ENCODE measurements at places on chromosomes 7 and 10.

DNA sequence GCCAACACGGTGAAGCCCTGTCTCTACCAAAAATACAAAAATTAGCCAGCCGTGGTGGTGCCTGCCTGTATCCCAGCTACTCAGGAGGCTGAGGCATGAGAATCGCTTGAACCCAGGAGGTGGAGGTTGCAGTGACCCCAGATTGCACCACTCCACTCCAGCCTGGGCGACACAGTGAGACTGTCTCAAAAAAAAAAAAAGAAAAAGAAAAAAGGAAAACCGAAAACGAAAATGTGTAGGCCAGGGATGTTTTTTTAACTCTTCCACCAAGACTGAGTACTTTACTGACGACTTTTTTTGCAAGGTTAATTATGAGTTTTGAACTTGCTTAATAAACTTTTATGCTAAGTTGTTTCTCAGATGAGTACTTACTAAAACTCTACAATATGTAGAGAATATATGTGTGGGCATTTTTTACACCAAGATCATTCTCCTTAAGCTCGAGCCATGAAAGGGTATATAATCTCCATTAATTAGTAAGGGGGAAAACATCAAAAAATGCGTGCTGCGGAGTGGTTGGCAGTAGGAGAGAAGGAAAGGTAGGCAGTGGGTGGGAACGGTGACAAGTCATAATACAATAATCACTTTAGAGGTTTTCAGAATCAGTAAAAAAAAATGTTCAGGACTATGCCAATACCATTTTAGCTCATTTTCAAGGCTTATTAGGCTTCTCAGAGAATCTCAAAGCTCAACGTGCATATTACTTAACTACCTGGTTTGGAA is 8.6 kb upstream of the ADRB1 start:
- no peak overlapping the region for H3K27ac ChIP-seq
- peaks cover 33% of the 10 kb centered on the region for H3K27me3 ChIP-seq
- H3K36me3 ChIP-seq = no peaks in the 10 kb centered on the region
- no peak overlapping the region for H3K4me3 ChIP-seq

DNA sequence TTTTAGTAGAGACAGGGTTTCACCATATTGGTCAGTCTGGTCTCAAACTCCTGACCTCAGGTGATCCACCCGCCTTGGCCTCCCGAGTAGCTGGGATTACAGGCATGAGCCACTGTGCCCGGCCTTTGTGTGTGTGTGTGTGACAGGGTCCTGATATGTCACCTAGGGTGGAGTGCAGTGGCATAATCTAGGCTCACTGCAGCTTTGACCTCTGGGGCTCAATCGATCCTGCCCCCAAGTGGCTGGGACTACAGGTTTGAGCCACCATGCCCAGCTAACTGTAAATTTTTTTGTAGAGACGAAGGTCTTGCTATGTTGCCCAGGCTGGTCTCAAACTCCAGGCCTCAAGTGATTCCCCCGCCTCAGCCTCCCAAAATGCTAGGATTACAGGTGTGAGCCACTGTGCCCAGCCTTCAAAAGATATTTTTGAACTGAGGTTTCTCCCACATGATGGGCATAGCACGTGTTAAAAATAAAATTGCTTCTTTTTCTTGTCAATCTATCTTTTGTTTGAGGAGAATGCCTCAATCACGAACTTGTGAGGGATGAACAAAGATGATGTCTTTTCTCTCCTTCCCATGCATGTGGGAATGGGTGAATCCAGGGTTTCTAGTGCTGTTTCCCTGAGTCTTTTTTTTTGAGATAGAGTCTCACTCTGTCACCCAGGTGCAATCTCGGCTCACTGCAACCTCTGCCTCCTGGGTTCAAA is 30.8 kb upstream of the PSAP start:
- no peaks in the 10 kb centered on the region for H3K36me3 ChIP-seq
- no peaks in the 10 kb centered on the region for H3K27me3 ChIP-seq
- peaks cover 24% of the 10 kb centered on the region for H3K4me1 ChIP-seq
- H3K4me3 ChIP-seq = no peak overlapping the region
- H3K27ac ChIP-seq = no peak overlapping the region

DNA sequence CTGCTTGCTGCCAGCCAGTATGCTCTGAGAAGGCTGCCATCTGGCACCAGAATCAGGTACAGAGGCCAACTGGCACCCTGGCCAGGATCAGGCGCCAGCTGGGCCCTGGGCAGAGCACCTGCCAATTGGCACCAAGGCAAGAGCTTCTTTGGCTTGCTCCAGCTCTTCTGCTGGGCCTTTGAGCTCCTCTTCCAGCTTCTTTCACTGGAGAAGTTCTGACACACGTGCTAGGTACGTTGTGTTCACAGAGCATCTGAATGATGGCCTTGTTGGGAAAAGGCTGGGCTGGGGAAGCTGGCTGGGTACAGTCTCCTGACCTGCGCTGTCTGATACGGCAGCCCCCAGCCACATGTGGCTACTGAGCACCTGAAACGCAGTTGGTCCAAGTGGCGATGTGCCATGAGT is 31.7 kb upstream of the OPALIN start:
- H3K27me3 ChIP-seq = peaks cover 5% of the 10 kb centered on the region
- H3K4me3 ChIP-seq = no peak overlapping the region
- no peaks in the 10 kb centered on the region for H3K4me1 ChIP-seq
- no peak overlapping the region for H3K27ac ChIP-seq
- DNase-seq = no peak

DNA sequence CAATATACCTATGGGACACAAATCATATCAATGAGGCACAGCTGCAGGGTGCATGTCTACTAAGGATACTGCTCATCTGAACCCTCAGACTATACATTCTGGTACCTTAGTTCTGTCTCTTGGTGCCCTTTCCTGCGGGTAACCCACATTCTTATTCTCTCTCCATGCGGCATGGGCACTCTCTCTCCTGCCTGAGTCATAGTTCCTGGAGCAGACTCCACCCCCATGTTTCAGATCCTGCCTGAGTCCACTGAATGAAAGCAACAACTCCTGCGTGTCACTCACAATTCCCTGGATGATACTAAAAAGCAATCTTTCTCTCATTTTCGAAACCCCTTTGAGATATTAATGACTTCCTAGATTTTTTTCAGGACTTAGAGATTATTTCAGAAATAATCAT is 653.1 kb upstream of the C7orf33 start:
- H3K4me3 ChIP-seq = no peak overlapping the region
- no peaks in the 10 kb centered on the region for H3K4me1 ChIP-seq
- no peak for DNase-seq
- H3K36me3 ChIP-seq = no peaks in the 10 kb centered on the region
- no peaks in the 10 kb centered on the region for H3K27me3 ChIP-seq

DNA sequence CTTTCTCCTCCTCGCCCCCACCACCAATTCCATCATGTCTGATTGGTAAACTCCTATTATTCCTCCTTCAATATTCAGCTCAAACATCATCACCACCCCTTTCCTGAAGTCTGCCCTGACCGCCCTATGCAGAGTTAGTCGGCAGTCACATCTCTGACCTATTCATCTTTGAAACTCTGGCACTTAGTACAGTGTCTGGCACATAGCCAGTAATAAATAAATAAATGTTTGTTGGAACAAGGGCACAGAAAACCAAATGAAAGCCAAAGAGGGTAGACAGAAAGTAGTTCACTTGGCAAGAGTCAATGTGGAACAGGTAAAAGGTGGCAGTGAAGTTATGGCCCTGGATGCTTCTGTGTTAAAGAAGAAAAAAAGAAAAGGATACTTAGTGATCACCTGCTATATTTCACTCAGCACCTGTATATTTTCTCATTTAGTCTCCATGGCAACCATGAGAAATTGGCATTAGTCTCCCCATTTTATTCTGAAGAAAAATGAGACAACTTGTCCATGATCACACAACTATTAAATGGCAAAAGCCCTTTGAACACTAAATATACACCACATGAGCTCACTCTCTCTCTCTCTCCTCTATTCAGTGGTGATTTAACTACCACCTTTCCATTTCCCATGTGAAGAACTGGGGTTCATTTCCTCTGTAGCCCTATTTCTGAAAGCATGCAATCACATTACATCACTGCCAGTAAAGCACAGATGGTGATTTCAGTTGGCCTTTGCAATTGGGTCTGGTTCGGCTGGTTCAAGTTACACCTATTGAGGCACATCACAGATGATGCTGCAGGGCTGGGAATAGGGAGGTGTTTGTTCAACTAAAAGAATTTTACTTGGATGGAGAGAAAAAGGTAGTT is 25.3 kb downstream of the CHCHD3 start:
- H3K27ac ChIP-seq = no peak overlapping the region
- no peak for DNase-seq
- no peak overlapping the region for H3K4me3 ChIP-seq
- no peaks in the 10 kb centered on the region for H3K27me3 ChIP-seq
- peaks cover 34% of the 10 kb centered on the region for H3K36me3 ChIP-seq

Data from activated T-cell treated with anti-CD3 and anti-CD28 coated beads, Interleukin-2, amount 50 U/mL, for 24 hours (primary cell).